ENCODE measurements at places on chromosomes 6 and 20.
A peak's percentile ranks its signal among the peaks of the same experiment; 100 is the strongest.

DNA sequence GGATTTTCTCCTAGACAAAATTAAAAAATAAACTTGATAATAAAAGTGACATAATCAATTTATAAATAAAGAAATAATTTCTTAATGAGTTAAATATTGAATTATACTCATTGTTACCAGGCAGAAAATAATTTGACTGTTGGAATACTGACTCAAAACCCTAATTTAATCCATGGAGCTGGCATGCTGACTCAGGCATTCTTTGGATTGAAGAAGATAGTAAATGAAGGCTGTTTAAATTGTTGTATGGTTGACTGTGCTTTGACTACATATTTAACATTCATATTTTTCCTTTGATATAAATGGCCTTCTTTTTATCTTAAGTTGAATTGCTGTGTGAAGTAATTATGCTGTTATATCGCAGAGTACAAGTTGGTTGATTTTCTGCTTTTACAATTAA is 11.7 kb downstream of the MANEA start:
- DNase-seq: no peak

DNA sequence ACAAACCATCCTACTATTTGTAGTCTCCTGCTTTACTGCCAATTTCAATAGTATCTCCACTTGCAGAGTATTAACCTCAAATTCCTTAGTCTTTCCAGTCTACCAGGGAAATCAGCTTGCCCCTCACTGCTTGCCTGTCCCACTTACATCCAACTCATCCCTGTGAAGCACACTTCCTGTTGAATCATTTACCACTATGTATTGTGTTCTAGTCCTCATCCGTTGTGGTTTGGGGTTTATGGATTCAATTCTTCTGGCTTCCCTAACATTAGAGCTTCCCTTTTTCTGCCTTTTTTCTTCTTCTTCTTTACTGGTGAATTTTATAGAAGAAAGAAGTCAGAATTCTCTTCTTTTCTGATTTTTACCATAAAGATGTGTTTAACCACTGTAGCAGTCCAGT is 5.1 kb upstream of the TXLNB start:
- DNase-seq: peak; percentile 73

DNA sequence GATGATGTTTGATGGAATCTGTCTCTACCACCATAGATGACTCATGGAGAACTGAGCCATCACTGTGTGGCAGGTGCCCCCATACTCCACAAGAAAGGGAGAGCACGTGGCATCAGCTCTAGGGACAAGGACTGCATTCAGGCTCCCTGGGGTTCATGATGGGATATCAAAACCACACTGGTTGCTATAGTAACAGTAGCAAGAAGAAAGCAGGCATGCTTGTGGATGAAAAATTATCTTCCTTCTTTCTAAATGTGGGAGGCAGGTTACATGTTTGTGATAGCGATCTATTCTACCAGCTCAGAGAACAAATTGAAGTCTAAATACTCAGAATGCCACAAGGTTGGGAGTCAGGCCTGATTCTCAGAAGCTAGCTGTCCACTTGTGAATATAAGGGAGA is 224.2 kb downstream of the ARHGAP18 start:
- no peak for DNase-seq

DNA sequence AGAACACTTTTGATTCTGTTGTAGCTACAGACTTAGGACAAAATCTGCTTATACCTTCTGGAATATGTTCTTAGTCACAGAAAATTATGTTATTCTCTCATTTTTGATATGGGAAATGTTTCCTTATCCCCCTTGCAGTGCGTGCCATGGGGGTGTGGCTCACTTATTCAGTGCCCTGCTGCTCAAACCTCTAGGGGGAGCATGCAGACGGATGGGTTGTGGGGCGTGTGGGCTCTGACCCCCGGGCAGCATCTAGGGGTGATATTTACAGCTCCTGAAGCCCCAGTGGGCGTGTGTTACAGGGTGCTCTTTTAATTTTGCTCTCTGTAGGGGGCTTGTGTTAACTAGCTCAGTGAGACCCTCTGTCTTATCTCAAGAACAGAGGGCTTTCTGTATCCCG is 61.3 kb upstream of the FERMT1 start:
- no peak for DNase-seq

DNA sequence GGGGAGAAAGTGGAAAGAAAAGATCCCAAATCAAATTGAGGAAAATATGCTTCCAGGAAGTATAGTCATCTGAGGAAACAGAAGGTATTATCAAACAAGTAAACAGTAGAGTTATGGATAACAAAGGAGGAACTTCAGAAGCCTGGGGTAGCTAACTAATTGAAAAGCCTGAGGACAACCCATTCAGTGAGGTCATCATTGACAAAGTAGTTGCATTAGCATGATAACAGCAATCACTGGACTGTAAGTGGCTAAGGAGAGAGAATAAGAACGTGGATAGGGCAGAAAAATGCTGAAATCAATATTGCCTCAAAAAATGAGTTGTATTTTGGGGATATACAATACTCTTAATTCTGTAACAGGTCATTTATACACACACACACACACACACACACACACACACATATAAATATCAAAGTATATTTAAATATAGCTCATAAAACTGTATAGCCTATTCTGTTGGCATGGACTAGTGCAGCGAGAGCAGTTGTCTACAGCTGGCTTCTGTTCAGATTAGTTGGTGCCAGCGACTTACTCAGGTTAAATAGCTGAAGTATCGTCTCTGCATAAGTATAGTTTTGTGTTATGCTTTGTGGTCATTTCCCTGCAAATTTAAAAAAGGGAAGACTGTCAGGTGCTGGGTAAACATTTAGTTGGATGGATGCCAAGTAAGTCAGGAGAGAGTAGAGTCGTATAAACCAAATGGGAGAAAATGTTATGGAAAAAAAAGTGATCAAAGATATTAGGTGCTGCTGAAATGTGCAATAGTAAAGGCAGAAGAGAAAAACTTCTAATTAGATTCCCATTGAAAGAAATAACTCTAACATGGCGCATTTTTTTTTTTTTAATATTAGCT is 33.8 kb upstream of the CTAGE9 start:
- no peak for DNase-seq

DNA sequence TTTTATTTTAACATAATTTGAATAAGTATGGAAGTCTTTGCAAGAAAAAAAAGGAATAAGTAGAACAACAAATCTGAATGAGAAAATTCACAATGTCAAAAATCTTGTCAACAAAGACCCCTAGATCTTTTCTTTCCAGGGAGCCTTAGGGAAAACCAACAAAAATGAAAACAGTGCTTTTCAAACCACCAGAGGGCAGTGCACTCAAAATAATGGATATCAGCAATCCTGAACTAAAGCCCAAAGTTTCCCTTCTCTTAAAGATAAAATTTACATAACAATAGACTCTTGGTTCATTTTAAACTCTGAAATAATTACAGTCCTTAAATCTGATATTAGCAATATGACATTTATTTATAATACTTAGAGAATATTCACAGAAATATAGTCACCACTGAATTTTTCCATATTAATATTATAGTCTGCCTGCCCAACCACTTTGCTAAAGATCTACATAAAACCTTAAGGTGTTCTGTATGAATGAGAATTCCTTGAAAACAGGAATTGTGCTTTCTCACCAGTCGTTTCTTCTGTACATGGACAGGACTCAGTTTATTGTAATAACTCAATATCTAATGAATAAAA is 105.3 kb upstream of the BMP5 start:
- DNase-seq: peak; percentile 43

- no peak for DNase-seq
Observed at GRCh38 chr6:250676-251075, 41.6 kb upstream of the DUSP22 start.

DNA sequence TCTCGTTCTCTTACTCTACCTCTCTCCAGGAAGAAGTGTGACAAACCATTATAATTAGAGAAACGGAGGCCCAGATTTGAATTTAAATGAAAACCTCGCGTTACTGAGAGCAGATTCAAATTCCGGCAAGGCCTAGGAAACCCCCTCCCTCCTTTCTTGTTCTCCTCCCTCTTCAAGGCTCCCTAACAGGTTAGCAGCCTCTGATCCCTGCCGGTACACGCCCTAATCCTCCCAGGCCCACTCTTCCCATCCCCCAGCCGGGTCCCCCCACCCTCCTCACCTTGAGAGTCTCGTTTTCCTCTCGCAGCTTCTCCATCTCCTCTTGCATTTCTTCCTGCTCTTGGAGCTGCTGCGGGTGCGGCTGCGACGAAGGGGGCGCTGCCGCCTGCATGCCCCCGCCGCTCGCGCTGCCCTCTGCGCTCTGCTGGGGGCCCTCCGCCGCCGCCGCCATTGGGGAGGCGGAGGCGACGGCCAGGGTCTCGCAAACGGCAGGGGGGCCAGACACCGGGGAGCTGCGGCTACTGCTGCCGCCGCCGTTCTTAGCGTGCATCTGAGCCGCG is 3.8 kb downstream of the MTCL3 start:
- DNase-seq: no peak

- DNase-seq: no peak
Observed at GRCh38 chr6:69758214-69758613, 38.6 kb downstream of the LMBRD1 start.

GRCh38 chr6:116388924-116389323 is 18.2 kb downstream of the DSE start:
- no peak for DNase-seq

- peak; percentile 52 for DNase-seq
Observed at GRCh38 chr6:45830441-45831139, 185.1 kb downstream of the CLIC5 start.

- DNase-seq: peak; percentile 75
Observed at GRCh38 chr6:125858427-125859320, 67.9 kb downstream of the NCOA7 start.

GRCh38 chr20:3454831-3455230 is 16.0 kb upstream of the ATRN start:
- DNase-seq: no peak

DNA sequence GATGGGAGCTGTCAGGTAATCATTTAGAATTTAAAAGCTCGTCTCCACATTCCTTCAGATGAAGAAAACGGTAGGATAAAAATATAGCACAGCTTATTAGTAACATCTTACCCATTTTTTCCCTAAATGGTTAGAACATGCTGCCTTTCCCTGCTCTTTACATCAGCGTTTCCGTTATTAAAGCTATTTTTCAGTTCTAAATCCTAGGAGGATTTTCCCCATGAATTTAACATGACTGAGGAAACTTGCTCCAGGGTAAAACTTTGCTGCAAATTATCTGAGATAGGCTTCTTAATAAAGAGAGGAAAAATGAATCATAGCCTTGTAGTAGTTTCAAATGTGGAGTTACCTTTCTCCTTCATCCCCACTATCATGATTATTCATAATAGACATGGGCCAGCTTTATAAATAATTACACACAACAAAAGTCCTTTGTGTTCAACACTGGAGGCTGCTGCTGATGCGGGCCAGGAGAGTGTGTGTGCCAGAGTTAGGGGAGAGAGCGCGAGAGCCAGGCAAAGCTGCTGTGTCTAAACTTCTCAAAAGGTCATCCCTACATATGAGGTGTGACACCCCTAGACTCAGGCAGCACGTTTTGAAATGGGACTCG is 24.4 kb downstream of the MYLIP start:
- DNase-seq: no peak

DNA sequence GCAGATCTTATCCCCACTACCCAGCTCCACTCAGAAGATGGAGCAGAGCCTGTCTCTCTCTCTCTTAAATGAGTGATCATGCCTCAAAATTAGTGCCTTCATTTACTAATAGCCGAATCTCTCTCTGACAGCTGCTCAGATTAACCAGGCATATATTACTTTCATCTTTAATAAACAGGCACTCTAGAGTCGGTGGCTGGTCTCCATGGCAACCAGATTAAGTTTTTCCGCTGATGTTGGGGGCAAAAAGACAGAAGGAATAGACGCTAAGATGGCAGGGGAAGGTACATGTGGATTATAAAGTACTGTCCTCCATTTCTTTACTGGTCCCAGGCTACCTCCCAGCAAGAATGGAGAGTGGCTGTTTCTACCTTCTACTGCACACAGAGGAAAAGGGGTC is 121.6 kb downstream of the QRSL1 start:
- DNase-seq: no peak

GRCh38 chr6:121828146-121828886 is 392.9 kb downstream of the GJA1 start:
- no peak for DNase-seq

- DNase-seq: no peak
Observed at GRCh38 chr20:34904202-34904621, 27.8 kb downstream of the ACSS2 start.

- peak; percentile 7 for DNase-seq
Observed at GRCh38 chr6:108361312-108361932, 66.6 kb downstream of the AFG1L start.

DNA sequence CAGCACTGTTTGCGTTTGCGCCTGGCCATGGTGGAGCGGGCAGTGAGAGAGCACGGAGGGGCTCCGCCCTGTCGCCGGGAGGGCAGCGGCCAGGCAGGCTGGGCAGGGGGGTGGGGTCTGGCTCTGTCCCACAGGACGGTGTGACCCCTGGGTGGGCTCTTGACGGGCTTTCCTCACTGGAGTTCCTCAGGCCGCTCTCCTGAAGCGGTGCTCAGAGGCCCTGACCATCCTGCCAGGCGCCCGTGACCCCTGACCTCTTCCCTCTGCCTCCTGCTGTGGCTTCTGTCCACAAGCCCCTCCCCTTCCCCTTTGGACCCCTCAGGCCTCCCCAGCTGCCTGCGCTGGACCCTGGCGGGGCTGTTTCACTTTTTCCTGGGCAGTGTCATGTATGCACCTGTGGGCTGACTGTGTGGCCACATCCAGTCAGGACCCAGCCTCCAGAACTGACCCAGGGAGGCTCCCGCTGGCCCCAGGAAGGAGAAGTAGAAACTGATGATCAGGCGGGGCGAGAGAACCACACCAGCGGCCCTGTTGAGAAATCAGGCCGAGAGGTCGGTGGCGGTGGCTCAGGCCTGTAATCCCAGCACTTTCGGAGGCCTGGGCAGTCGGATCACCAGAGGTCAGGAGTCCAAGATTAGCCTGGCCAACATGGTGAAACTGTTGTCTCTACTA is 1.2 kb downstream of the OGFR start:
- DNase-seq: peak; percentile 29

GRCh38 chr6:113396730-113397129 is 460.4 kb upstream of the MARCKS start:
- DNase-seq: no peak

GRCh38 chr6:44302856-44303255 is 10.3 kb downstream of the AARS2 start:
- no peak for DNase-seq

- no peak for DNase-seq
Observed at GRCh38 chr6:22928775-22929174, 359.4 kb downstream of the HDGFL1 start.

Measured in EL (cell line).